NCI-H526 treated with DMSO at 0.1 percent for 48 hours (cell line): ENCODE measurements at places on chromosomes 12 and 14.

GRCh38 chr12:62345667-62346066 lies 85.5 kb downstream of the USP15 start:
- DNase-seq, result no peak

DNA sequence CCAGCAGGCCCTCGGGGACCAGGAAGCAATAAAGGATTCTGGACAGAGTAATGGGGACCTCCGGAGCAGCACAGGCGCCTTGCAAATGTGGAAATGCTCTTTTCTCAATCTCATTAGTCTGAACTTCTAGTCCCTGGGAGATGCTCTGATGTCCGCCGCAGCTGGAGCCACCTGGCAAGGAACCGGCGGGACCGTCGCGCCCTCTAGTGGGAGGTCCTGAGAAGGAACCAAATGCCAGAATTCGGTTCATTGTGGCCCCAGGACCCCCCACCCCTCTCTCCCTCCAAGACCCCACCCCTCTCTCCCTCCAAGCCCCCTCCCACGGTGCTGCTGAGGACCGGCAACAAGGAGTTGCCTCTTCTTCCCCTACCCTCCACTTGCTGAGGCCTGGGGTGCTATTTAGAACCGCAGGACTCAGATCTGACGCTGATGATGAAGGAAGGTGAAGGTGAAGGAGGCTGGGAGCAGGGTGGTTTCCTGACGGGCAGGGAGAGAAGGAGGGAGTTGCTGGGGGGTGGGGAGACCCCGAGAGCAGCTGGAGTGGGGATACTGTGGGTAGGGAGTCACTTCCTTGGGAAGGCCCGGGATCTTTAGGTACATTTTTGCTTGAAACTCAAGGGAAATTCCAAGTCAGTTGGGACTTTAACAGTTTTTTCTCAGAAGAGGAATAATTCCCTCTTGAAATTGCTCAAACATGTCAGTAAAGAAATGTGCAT lies 42.5 kb downstream of the SMIM41 start:
- no peak for DNase-seq

DNA sequence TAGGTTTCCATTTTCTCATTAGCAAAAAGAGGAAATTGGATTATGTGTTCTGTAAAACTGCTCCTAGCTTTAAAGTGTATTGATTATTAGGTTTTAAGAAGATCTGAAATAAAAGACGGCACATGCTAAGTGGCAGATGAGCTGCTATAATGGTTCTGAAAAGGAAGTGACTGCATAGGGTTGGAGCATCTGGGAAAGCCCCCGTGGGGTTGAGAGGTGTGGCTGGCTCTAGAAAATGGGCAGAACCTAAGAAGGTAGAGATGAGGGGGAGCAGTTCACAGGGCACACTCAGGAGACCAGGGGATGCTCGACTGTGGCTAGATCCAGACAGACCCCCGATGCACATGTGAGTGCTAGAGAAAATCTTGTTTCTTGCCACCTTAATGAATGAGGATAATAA lies 1.9 kb downstream of the IFNG-AS1 start:
- DNase-seq, result no peak

DNA sequence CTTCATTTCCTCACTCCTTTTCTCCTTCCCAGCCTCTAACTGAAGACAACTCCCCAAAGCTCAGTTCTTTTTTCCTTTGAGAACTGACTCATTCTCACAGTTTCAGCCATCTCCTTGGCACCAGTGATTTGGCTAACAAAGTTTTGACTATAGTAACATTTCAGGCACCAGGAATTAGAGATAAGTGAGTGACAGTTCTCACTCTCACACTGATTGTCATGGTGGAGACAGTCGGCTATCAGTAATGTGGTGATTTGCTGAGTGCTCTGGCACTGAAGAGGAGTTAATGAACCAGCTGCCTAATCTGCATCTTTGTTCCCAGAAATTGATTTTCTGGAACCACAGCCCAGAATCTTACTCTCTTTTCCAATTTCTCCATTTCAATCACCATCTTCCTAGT lies 29.5 kb downstream of the HELB start:
- no peak for DNase-seq

GRCh38 chr12:117139025-117139717 lies 40.0 kb upstream of the TESC start:
- no peak for DNase-seq

- DNase-seq, result peak; percentile 53
Observed at GRCh38 chr12:121626853-121627640, 717 bp downstream of the ORAI1 start.
